ENCODE measurements at places on chromosomes 16 and 17.

GRCh38 chr16:11160676-11161115 is 95.3 kb downstream of the SOCS1 start:
- DNase-seq = peak; percentile 17

DNA sequence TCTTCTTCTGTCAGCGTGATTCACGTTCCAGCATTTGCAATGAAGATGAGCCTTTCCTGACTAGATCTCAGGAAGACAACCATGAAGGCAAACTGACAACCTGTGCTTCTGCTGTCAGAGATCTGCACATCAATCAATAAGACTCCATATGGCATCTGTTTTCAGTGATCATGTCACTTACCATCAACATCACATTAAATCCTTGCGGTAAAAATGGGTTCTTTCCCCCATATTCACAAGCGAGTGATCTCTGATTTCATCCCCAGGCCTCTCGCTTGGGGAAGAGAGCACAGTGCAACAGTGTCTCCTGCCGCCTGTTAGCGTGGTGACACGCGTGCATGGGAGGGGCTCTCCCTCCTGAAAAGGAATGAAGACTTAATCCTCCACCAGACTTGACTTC is 11.1 kb downstream of the NACA2 start:
- no peak for DNase-seq

- DNase-seq = no peak
These were observed at the start of gene MEOX1 for GRCh38 chr17:43661699-43662412. TSS of gene MEOX1 (minus strand) at chr17:43661922. CDS start at chr17:43661534, 388 bp downstream.

DNA sequence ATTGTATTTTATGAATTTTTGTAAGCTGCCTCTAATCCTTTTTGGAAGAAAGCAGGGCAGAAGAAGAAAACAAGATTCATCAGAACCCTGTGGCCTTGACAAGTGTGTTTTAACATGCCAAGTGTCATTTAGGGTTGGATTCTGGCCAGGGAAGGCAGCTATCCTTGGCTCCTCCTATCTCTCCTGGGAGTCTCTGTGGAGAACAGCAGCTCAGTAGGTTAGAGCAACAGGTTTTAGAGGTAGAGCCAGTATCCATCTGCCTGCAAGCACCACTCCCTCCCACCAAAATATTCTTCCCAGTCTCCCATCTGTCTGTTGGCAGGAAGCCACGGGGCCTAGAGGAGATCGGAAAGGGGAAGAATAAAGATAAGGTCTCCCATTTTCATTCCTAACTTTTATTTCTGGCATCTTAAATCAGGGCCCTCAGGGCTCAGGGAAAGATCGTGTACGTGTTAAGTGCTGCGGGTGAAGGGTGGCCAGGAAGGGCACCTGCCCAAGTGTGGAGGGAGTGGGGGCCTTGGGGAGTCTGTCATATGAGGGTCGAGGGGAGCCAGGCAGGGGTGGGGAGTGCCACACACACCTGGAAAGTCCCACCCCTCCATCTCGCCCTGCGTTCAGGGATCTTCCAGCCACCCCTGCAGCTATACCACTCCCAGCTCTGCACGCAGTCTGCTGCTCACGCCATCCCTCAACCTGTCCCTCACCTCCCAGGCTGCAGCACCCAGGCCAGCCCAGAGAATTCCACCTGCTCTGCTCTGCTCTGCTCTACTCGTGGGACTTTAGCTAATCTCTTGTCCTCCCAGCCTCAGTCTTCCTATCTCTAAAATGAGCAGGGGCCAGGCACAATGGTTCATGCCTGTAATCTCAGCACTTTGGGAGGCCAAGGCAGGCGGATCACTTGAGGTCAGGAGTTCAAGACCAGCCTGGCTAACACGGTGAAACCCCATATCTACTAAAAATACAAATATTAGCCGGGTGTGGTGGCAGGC is 17.1 kb upstream of the CPSF4L start:
- DNase-seq = no peak

DNA sequence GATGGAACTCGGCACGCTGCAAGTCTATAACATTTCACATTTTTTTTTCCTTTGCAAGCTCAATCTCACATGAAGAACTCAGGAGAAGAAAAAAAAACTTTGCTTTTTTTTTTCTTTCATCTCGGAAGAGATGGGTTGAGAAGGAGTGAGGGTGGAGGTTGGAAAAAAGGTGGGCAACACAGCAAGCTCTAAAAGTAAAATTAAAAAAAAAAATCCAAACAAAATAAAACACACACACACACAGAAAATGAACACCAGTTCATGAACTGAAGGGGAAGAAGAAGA is 2.5 kb downstream of the MAF start:
- no peak for DNase-seq

GRCh38 chr17:55451203-55451641 is 29.6 kb upstream of the MMD start:
- no peak for DNase-seq

- DNase-seq = peak; percentile 75
These were observed 9.5 kb upstream of the TCF25 start for GRCh38 chr16:89863741-89864526.

DNA sequence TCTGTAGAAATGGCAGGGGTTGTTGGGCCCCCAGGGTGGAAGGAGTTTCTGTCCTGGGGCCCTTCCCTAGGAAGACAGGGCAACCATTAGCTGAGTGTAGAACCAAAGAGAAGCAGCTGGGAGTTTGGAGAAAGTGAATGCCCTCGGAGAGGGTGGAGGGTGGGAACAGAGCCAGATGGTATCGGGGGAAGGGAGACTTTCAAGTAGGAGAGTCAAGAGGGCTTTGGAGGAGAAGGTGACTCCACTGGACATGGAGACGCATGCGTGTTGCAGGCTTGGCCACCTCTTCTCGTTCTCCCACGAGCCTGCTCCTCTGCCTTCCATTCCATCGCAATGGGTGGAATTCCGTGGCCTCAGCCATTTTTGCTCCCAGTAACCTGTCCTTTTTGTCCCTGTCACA is 19.4 kb downstream of the SLC47A1 start:
- DNase-seq = no peak

GRCh38 chr17:7327056-7327455 is 2.1 kb downstream of the NEURL4 start:
- no peak for DNase-seq

DNA sequence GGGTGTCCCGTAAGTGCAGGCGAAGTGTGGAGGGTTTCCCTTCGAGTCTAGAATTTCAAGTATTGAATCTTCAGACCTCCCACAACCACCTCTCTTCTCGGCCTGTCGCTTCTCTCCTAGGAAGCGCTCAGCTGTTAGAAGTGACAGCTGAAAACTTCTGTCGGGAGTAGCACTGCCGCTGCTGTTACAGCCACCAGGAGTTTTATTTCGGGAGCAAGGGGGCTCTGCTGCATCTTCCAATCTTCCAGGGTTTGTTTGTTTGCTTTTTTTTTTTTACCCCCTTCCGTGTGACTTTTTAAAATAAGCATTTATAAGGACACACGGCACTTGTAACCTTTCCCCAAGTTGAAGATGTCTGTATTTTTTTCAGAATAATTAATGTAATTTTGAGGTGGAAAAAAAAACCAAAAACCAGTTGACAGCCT is 767 bp downstream of the RPS6KB1 start:
- DNase-seq = no peak

DNA sequence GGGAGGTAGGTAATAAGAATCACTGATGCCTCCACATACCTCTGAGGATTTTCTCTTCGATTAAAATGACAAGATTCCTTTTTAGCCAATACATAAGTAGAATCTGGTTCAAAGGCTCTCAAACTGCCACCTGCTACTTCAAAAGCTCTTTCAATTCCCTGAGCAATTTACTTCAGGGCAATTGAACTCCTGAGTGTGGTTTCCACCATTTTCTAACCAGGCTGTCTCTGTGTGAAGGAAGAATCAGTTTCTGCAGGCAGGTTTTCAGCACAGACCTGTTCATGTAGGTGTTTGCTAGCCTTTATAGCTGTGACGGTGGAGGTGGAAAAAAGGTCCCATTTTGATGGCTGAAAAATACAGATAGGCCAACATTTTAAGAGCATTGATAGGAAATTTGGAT is 18.2 kb upstream of the HS3ST3B1 start:
- no peak for DNase-seq

- DNase-seq = no peak
These were observed 41.8 kb upstream of the AMZ2 start for GRCh38 chr17:68205808-68206720.

DNA sequence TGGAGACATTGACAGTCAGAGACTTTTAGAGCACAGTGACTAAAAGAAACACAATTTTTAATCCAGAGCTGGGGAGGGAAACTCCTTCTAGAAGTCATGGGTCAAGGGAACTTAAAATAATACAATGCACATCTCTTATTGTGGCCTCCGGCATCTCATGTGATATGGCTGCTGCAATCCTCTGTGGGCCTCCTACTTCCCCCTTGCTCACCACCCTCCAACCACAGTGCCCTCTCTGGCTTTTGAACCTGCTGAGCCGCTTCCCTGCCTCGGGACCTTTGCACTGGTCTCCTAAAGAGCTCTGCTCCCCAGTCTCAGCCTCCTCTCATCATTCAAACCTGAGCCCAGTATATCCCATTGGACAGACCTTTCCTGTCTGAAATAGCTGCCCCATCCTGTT is 47.6 kb downstream of the HS3ST2 start:
- DNase-seq = peak; percentile 76

- no peak for DNase-seq
These were observed 17.0 kb downstream of the VWA3A start for GRCh38 chr16:22109258-22109898.

- peak; percentile 63 for DNase-seq
These were observed 4.6 kb downstream of the TGFB1I1 start for GRCh38 chr16:31476303-31477219.

GRCh38 chr16:66366433-66367299 is at the start of gene CDH5:
TSS of gene CDH5 (plus strand) at chr16:66366691. CDS start at chr16:66379338, 12,647 bp downstream.
- DNase-seq = no peak

DNA sequence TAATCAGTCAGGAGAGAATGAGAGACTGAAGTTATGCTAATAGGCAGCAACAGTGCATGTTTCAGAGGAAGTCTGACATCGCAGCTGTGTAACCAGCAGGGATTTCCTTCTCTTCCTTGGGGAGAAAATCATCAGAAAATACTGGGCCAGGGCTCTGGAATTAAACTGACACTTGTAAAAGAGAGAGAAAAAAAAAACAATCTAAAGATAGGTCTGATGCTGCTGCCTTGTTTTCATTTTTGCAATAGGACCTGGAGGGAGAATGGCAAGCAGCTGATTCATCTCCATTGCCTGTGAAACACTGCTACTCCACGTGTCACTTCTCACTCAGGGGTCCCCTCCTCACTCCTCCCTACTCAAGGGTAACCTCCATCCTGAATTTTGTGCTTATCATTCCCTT is 17.7 kb upstream of the CORO6 start:
- DNase-seq = no peak

DNA sequence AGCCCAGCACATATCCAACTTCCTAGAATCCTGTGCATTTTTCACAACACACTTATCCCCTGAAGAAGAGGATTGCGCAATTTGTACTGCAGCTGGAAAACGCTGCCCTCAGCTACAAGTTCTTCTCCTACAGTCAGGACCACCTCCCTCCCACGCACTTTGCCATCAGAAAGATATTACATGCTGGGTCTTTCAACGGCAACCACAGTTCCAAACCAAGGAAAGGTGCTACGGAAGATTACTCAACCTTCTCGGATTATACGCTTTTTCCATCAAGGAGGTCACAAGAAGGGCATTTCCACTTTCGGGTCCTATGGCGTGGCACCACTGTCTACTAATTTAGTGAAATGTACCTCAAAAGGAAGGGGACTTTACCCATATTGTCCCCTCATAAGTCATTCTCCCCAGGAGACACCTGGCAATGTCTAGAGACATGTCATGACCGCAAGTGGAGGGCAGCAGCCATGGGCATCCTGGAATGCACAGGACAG is 35.2 kb downstream of the USP7 start:
- DNase-seq = no peak

DNA sequence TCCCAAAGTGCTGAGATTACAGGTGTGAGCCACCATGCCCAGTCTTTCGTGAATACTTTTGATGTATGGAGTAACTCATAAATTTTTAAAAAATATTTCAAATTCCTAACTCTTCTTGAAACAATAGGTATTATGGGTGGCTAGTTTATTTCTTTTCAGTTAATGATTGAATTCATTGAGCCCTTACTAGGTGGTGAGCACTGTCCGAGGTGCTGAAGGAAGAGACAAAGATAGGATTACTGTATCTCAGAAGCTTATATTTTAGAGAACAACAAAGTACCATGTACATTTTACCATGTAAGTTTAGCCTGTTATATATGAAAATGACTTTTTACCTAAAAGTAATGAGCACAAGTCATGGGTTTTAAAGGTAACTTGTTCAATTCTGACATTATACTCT is 418.3 kb downstream of the NPIPA7 start:
- DNase-seq = no peak

DNA sequence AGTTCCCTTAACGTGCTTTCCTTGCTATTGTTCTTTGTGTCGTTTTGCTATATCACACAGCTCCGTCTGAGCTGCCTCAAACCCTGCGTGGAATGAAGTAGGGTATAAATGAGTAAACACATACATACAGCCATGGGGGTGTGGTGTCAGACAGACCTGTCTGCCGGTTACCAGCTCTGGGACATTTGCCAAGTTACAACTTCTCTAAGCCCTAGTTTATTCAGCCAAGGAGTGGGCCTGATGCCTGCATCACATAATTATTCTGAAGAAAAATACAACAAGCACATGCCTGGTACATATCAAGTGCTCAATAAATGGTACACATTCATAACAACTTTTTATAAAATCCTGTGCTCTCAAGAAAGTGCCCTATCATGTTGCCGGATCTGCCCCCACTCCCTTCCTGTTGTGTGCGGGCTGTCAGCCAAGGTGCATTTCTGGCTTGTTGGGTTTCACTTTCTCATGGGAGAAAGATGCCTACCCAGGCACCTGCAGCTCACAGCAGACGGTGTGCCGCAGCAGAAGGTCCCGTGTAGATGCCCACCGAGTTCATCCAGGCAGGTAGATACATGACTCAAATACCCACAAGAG is 30.5 kb downstream of the SMPD3 start:
- no peak for DNase-seq

GRCh38 chr17:32445074-32445415 is 735 bp downstream of the PSMD11 start:
- DNase-seq = peak; percentile 60

- no peak for DNase-seq
These were observed 615 bp upstream of the SREBF1 start for GRCh38 chr17:17837380-17837821.

DNA sequence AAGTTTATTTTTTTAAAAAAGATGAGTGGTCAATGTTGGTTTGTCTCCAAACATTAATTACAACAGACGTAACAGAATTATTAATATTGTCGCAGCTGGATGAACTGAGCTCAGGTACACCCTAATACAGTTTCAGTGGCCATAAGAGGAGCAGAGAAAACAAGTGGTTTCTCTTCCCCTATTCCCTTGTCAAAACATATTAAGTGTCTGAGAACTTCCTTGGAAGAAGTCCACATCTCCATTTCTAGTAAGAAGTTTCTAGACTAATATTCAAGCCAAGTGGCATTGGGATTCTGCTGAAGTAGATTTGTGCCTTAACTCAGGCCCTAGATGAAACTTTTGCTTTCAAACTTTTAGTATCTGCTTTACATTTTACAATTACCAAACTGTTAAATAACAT is 47.7 kb downstream of the GNA13 start:
- DNase-seq = no peak

GRCh38 chr17:43784628-43785101 is 4.4 kb downstream of the CFAP97D1 start:
- no peak for DNase-seq

GRCh38 chr17:29495011-29495410 is 71.8 kb downstream of the ABHD15 start:
- no peak for DNase-seq

GRCh38 chr17:68581863-68582645 is 19.1 kb downstream of the FAM20A start:
- DNase-seq = no peak
